Stimulated activated CD4-positive, alpha-beta T cell treated with anti-CD3 and anti-CD28 coated beads, Interleukin-1b, Interleukin-23, amount 100 ng/mL, for 1 hour (primary cell): ENCODE measurements at places on chromosomes 12 and 14.

GRCh38 chr12:64723630-64724029 is 35.6 kb downstream of the GNS start:
- DNase-seq: no peak

DNA sequence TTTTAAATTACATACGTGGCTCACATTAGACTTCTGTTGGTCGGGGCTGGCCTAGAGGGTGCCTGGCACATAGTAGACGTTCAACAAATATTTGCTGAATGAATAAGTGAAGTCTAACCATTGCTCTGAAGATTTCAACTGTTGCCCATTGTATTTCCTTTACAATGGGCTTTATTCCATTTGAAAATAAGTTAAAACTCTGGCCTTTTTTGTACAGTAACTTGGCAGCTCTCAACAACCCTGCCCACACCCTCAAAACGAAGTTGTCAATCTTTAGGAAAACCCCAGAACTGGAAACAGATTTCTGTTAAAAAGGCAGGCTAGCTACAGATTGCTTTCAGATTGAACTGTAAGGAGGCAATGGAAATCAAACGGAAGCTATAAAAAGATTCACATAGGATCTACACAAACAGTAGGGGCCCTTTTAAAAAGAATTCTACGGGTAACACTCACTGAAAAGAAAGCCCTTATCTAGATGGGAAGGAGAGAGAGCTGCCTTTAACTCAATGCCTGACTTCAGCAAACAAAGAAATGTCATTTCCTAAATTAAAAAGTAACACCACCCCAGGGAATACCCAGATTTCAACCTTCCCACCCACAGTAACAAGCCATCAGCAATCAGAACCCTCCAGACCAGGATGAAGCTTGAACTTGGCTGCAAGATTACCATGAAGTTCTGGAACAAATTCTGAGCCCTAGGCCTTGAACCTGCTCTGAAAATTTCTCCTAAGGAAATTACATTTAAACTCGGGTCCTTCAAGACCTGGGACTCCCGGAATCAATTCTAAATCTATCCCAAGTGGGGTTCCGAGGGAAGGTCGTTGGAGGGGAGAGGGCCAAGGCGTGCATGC is 1.4 kb downstream of the WSB2 start:
- DNase-seq: no peak

DNA sequence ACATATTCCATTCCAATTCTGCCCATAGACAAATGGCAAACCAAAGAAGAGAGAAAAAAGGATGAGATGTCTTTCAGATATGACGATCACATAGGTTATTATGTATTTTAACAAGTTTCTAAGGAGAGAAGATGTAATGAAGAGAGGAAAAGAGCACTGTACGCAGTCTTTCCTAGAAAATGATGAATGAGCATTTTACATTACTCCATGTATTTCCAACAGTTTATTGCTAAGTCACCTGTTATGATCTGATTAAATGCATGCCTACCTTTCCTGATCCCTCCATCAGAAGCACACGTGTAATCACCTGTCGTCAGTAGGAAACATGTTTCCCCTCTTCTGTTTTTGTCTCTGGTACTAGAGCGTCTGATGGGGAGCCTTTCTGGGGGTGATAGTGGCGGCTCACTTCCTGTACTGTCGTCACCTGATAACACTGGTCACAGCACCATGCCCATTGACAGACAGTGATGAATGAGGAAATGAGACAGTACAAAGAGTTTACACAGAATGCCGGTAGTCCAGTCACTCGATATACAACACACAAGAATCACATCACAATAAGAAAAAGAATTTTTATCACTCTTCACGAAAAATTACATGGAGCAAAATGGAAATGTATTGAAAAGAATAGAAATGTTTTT is 161.6 kb downstream of the KCNC2 start:
- no peak for DNase-seq

DNA sequence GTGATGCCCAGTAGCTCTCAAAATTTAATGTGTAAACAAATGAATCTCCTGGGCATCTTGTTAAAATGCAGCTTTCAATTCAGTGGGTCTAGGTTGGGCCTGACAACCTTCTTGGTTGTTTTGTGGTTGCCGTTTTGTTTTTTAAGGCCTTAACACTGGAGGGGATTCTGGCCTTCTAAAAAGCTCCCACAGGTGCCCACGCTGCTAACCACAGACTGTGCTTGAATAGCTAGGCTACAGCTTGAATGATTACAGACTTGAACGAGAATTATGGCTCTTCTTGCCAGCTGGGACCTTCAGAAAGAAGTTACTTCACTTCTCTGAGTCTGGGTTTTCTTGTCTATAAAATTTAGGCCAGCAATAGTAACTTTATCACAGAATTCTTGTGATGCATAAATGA is 1.3 kb upstream of the FLVCR2 start:
- no peak for DNase-seq

DNA sequence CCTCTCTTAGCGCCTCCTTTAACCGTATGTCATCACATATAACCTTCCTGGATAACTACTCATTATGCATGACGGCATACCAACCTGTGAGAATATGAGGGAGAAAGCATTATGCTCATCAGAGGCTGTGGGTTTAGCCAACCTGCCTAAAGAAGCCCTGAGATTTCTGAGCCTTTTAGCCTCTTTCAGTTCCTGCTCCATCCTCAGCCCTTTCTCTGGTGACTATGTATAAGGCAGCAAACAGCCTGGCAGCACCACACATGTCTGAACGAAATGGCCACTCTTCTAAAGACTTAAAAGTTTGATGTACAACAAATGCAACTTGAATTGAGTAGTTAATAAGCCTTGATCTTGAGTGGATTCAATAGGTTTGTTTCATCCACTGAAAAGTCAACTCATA is 64.8 kb upstream of the SOX5 start:
- DNase-seq: no peak

- no peak for DNase-seq
Measured at GRCh38 chr12:122866379-122866778, 29.5 kb downstream of the VPS37B start.
